ENCODE measurements at places on chromosomes 13 and 19. TPM values are rescaled to one million over a fixed set of nuclear protein-coding genes. Genes with fewer than 3 reads are reported as not detected.

- no peak for DNase-seq
These were observed 61.2 kb downstream of the KLF2 start for GRCh38 chr19:16385821-16386220.

DNA sequence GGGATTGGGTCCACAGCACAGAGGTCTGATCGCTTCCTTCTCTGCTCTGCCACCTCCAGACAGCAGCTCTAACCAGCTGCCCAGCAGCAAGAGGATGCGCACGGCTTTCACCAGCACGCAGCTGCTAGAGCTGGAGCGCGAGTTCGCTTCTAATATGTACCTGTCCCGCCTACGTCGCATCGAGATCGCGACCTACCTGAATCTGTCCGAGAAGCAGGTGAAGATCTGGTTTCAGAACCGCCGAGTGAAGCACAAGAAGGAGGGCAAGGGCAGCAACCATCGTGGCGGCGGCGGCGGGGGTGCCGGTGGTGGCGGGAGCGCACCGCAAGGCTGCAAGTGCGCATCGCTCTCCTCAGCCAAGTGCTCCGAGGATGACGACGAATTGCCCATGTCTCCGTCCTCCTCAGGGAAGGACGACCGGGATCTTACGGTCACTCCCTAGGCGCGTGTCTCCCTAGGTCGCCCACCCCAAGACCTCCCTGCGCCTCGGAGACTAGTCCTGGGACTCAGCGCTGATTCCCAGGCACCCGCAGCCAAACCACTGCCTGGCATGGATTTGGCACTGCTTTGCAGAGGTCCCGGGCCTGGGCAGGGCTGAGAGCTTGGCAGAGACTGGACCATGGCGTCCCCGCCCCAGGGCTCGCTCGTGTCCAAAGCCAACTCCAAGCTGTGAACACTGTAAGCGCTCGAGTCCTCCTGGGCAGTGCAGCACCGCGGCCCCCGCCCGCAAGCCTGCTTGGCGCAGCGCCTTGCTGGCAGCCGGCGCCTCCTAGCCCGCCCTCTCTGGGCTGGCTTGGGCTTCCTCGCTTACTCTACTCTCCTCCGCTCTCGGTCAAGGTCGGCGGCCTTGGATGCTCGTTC is 1.5 kb downstream of the GSX1 start:
- no peak for DNase-seq

- peak; percentile 80 for DNase-seq
These were observed 54.4 kb downstream of the COL4A2 start for GRCh38 chr13:110361365-110361911.

- DNase-seq: no peak
These were observed 187.2 kb upstream of the SOX1 start for GRCh38 chr13:111879719-111880118.

DNA sequence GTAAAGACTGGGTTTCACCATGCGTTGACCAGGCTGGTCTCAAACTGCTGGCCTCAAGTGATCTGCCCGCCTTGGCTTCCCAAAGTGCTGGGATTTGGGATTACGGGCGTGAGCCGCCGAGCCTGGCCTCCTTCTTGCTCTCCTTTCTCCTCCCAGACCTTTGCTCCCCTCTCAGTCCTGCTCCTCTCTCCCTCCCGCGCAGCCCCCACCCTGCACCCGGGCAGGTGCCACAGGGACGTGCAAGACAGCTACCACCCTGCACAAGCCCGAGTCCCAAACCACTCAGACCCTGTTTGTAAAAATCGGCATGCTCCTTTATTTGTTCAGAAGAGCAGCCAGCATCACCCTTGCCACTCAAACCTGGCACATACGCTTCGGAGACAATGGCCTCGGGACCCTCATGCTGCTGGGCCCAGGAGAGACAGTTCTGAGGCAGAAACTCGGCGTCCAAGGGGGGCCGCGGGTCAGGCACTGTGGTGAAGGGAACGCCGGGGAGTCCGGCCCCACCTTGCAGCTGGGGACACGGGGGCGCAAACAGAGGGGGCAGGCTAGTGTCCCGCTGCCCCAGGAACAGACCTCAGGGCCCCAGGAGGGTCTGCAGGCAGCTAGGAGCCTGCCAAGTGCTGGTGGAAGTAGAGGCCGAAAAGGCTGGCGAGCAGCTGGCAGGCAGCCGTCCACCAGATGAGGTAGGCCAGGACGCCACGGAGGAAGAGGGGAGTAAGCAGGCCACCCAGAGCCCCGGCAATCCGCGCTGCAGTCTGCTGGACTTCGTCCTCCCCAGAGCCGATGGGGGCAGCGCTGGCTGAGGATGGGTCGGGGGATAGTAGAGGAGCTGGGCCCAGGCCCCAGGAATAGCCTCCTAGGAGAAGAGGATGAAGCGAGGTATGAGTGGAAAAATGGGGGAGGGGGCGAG is 18.7 kb downstream of the TMEM161A start:
- no peak for DNase-seq

GRCh38 chr13:69108486-69108885 is 999.1 kb upstream of the ATXN8OS start:
- no peak for DNase-seq

GRCh38 chr19:56866538-56866937 is 26.0 kb upstream of the PEG3 start:
- no peak for DNase-seq

DNA sequence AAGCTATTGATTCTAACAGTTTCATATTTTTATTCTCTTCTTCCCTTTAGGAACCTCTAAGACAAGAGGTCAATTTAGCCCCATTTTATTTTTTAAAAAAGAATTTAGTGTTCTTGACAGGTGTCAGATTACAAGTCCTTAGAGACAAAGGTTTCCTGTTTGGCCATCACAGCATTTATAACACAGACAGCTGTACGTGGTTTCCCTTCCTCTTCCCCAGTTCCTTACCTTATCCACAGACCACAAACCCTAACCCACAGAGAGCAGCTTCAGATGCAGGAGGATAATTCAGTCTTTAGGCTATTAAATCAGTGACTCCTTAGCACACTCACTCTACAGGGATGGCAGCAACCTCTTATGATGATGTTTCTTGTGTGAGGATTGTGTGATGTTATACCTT is 1210.1 kb downstream of the DIAPH3 start:
- no peak for DNase-seq

GRCh38 chr19:35498984-35499527 is 8.8 kb upstream of the KRTDAP start:
- no peak for DNase-seq

- DNase-seq: no peak
These were observed 31.1 kb downstream of the ZNF146 start for GRCh38 chr19:36246006-36246481.

GRCh38 chr19:10566658-10567410 is 1.0 kb upstream of the KRI1 start:
- peak; percentile 45 for DNase-seq

DNA sequence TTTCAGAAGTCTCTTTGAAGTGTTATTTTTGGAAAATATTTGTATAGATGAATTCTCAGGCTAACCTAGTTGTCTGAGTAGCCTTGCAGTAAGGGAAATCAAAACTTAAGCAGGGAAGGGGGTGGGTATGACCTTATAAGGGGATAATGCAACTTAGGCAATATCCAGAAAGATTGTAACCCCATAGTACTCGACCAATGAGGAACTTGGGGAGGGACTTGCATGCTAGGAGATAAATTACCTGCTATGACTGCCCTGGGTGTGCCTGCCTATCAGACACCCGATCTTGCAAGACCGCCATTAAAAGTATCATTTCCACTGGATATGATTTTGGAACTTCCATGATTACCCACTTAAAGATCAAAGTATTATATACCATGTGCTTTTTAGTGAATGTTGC is 23.0 kb upstream of the RFXAP start:
- DNase-seq: no peak

- DNase-seq: no peak
These were observed 25.6 kb upstream of the ADGRE1 start for GRCh38 chr19:6861683-6862286.

DNA sequence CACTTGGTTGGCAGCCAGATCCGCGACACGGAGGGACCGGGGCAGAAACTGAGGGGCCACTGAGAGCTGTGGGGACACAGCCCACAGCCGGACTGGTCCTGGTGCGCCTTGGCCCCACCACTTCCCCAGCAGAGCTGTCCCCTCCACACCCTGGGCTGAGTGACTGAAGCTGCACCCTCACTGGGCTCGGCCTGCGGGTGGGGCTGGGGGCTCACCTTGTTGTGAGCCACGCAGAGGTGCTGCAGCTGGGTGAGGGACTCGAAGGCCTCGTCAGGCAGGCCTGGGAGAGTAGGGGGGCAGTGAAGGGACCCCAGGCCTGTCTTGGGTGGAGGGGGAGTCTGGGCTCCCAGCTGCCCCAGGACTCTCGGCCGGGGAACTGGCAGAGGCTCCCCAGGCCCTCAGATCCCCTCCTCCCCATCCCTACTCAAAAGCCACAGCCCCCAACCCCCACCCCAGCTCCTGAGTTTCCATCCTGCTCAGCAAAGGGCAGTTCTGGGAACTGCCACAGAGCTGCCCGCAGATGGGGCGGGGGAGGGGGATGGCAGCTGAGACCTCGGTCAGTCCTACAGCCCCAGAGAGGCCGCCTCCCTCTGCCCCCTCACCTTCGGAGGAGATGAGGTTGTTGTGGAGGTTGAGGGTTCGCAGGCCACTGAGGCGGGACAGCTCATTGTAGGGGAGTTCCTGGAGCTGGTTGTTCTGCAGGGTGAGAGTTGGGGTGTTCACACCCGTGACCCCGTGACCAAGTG is 2.3 kb downstream of the PODNL1 start:
- no peak for DNase-seq

GRCh38 chr19:42306646-42307045 is 4.2 kb upstream of the PAFAH1B3 start:
- no peak for DNase-seq

DNA sequence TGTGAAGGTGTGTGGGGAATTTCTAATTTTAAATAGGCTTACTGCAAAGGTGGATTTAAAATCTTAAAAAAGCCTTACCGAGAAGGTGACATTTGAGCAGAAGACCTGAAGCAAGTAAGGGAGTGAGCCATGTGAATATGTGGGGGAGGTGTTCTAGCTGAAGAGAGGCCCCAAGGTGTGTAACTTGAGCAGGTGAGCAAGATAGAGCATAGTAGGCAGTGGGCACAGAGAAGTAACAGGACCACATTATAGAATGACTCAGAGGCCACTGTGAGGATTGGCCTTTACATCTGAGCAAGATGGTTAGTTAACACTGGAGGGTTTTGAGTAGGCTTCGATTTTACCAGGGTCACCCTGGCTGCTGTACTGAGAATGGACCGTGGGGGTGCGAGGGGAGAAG is 22.6 kb downstream of the TM9SF2 start:
- no peak for DNase-seq

GRCh38 chr13:29369060-29369743 is 226.3 kb downstream of the SLC7A1 start:
- DNase-seq: no peak

GRCh38 chr19:47686679-47687450 is 26.4 kb upstream of the EHD2 start:
- no peak for DNase-seq

GRCh38 chr19:43997631-43998290 is 5.0 kb upstream of the ZNF230 start:
- no peak for DNase-seq

- DNase-seq: no peak
These were observed 61.2 kb downstream of the ZAR1L start for GRCh38 chr13:32253911-32254399.

DNA sequence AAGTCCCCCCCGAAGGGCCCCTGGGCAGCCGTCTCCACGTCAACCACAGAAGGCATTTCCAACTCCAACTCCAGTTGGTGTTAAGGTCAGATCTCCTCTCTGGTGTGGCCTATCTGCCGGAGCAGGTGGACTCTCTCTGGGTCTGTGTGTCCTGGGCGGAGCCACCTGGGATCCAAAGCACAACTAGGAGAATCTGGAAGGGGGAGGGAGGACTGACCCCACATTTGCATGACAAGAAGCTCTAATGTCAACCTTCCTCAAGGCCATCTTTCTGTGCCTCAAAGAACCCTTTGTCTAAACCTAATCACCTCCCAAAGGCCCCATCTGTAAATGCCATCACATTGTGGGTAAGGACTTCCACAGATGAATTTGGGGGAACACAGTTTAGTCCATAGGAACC is 381.5 kb downstream of the UQCRFS1 start:
- DNase-seq: no peak

DNA sequence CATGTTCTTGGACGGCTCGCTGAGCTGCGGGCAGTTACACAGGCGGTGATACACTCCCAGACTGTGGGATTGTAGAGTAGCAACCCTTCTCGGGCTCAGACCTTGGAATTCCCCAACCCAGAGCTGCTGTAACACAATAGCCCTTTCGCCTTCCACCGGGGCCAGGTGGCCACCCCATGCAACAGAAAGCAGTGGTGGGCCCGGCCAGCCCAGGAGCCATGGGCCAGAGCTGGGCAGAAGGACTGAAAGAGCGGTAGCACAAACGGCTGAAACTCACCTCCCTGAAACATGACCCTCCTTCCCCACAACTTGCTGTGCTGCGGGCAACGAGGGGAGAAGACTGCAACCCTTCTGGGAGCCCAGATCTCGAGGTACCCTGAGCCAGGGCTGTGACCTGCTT is 429.0 kb downstream of the SLITRK1 start:
- no peak for DNase-seq

DNA sequence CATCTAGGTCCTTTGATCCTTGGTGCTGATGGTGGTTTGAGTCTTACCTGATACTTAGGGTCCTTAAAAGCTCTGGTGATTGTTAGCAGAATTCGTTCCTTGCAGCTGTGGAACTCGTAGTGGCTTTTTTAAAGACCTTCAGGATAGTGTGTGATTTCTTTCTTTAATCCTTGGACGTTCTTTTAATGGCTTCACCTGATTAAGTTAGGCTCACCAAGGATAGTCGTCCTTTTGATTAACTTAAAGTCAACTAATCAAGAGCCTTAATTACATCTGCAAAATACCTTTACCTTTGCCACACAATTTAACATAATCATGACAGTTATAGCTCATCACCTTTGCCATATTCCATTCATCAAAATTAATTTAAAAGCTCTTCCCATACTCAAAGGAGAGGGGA is 1807.7 kb downstream of the OLFM4 start:
- DNase-seq: no peak

The CPAMD8 gene
- total RNA-seq: 12.5 TPM

The CFAP97D2 gene
- not detected for total RNA-seq

The PRR12 gene
- total RNA-seq: 15.6 TPM

The ZNF813 gene
- total RNA-seq: 1.3 TPM

The ADM5 gene
- 0.87 TPM for total RNA-seq

The OR7D2 gene
- total RNA-seq: 0.07 TPM

The RASGRP4 gene
- total RNA-seq: 1.2 TPM

The NMRK2 gene
- total RNA-seq: 1,046 TPM

The GPC6 gene
- total RNA-seq: 1.6 TPM

The TNNI3 gene
- 5,071 TPM for total RNA-seq

The ARHGEF1 gene
- total RNA-seq: 26.9 TPM

All from left ventricle myocardium superior (tissue), 1 donor.